ENCODE measurements at places on chromosomes 1 and 21.

DNA sequence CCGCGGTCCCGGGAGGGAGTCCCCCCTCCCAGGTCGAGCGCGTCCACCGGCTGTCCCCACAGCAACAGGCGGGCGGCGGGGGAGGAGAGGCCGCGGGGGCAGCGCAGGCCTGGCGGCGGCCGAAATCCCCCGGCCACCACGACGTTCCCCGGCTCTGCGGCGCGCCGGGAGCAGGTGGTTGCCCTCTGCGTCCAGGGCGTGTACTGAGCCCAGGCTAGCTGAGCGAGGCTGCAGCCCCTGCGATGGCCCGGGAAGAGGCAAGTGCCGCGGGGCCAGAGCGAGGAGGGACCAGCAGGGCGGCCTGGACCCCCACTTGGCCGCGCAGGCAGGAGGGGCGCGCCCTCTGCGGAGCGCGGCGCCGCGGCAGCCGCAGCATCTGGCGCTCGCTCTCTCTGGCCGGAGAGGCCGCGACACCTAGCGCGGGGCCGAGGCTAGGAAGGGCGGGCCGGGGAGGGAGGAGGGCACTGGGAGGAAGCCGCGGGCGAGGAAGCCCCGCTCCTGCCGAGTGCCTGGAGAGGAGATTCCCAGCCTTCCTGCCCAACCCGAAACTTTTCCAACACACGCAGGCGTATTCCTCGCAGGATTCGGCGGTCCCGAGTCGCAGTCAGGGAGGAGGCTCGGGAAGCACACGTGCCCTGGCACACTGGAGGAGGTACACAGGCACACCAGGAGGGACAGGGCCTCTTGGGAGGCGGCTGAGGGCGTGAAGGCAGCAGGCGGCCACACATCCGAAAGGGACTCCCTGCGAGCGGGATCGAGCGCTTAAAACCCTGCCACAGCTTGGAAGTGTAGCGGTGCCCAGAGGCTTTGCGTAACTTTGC, 4.9 kb upstream of the PROX1 start:
- DNase-seq, result no peak

GRCh38 chr21:15441060-15441493, 288.7 kb upstream of the USP25 start:
- DNase-seq, result no peak

- no peak for DNase-seq
Measured at GRCh38 chr1:116881879-116882520, 27.7 kb upstream of the PTGFRN start.

DNA sequence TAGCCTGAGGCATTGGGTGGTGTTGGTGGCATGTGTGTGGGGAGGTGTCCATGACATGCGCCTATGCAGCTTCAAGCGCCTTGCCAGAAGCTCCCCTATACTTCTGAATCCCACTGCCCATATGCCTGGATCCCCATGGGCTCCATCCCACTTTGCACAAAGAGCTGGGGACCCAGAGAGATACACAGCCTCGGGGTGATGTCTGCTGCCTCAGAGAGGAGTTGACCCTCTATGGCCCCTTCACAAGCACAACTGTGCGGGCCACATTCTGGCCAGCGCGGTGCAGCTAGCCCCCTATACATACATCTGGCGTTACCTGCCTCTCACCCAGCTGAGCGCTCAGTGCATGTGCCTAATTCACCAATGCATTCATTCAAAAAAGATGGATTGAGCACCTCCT, 9.6 kb upstream of the PTPRF start:
- DNase-seq, result no peak

DNA sequence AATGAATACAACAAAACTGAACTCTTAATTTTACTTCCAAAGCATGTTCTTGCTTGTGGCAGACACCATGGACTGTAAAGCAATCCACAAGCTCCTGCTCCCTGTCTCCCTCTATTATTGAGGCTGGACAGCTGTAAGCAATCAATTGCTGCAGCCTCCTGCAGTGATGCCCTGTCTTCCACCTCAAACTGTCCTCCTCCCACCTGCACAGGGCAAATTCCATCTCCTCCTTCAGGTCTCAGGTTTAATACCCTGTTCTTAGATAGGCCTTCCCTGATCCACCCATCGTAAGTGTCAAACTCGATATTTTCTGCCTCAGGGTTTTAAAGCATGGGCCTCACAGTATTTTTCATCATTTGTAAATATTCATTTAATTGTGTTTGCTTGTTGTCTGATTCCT, 81.8 kb downstream of the LYST start:
- no peak for DNase-seq

GRCh38 chr1:111565079-111565478, 54.5 kb upstream of the RAP1A start:
- DNase-seq, result no peak

GRCh38 chr1:112713466-112714312, 1.4 kb downstream of the PPM1J start:
- DNase-seq, result no peak

- DNase-seq, result no peak
Measured at GRCh38 chr1:3482378-3482849, 27.9 kb downstream of the ARHGEF16 start.

DNA sequence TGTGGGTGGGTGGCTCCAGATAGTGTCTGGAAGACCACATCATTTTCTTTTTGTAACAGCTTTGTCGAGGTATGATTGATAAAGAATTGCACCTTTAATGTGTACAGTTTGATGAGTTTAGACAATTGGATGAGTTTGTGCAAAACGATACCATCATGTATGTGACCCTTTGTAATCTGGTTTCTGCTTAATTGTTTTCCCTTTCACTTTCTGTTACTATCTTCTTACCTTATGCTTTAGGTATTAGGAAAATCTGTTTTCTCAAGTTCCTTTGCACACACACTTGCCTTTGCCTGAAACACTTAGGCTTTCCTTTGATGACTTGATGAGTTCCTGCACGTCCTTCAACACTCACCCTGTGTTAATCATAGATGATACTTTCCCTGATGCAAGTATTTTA, 6.8 kb downstream of the OR10Z1 start:
- no peak for DNase-seq

- no peak for DNase-seq
Measured at GRCh38 chr1:15191770-15192169, 38.2 kb downstream of the TMEM51 start.

DNA sequence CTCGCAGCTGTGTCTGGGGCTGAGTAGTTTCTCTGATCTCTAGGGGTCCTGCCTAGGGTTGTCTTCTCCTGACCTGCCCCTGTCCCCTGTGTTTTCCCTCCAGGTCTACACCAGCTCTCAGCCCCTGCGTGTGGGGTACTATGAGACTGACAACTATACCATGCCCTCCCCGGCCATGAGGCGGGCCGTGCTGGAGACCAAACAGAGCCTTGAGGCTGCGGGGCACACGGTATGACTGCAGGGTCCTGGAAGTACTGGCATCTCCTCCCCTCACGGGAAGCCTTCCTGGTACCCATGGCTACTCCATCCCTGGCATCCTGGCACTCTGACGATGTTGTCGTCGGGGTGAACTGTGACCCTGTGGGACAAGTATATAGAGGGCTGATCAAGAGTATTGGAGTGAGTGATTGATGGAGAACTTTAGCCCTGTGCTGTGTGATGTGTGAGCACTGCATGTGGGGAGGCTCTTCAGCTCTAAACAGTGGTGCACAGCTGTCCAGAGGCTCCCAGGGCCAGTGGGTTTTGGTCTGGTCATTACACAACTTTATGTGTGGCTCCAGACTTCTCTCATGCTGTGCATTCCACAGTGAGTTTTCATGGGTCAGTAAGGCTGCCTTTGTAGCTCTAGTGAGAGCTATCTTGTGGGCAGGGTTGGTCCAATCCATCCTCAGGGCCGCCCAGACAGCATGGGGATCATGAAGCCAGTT, 14.4 kb downstream of the FAAH start:
- no peak for DNase-seq

DNA sequence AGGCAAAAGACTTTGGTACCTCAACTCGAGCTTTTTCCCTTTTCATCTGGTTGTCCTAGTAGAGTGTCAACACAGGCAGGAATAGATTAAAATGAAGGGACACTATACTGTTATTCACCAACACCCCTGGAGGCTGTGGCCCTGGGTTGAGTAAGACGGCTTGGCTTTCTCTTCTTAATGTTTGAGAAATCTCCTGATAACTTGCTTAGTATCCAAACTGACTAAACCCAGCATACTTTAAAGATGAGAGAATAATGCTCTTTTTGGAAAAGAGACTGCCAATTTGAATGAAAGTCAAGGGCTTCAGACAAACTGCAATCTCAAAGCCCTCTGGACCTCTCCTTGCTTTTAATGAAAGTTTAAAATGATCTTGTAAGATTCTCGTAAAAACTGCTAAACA, 2.6 kb upstream of the SLC30A1 start:
- no peak for DNase-seq

GRCh38 chr1:116165572-116165971, 54.4 kb downstream of the MAB21L3 start:
- DNase-seq, result no peak

- no peak for DNase-seq
Measured at GRCh38 chr1:200784576-200784975, 45.9 kb downstream of the CAMSAP2 start.

GRCh38 chr1:41672173-41672572, 187.7 kb upstream of the EDN2 start:
- no peak for DNase-seq

DNA sequence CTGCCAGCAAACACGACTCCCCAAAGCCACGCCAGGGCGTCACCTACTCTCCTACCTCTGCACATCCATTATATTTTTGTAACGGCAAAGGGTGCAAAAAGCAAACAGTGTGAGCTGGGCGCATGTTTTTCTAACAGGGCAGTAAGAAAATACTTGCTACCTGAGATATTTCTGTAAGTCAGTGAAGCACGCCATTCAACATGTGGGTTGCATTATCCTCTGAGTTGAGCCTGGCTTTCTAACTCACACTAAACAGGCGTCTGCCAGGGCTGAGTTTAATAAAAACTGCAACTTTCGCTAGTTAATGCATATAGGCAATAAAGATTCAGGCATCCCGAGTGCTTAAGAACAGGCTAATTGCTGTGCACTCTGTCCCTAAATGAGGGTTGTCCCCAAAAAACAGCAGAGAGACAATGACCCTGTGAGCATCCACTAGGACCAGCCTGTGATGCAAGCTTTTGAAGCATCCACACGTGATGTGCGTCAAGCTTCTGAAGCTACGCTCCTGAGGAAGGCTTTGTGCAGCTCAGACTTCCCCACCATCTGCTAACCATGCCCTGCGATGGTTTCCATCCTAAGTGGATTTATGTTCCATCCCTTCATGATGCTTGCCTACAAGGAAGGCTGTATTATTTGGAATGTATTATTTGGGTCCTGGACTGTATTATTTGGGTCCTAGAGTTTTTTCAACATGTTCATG, 70.0 kb upstream of the SIM2 start:
- DNase-seq, result no peak

DNA sequence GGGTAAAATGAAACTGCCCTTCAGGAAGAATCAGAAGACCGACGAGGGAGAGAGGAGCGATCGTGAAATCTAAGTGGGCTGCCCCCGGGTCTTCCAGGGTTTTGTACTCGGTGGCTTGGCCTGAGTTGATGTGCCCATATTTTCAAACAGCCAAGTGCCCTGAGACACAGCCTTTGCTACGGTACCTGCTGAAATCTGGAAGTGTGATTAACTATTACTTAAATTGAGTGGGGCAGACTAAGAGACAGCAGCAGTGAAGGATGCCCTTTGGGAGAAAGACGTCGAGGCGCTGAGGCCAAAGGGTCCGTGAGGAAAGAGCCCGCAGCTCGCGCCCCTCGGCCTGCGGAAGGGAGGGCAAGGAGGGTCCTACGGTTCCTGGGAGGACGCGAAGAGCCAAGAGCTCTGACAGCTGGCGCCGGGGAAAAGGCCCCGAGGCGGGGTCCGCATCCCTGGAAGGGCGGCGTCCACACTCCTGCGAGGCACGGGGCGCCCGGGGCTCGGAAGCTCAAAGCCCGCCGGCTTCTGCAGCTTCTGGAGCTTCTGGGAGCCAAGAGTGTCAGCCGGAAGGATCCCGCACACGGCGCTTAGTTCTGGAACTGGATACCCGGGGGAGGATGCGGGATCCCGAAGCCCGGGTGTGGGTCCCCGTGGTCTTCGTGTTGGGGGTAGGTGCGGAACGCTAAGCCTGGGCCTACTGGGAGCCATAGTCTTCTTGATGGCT, 15.4 kb upstream of the RNU1-4 start:
- no peak for DNase-seq

DNA sequence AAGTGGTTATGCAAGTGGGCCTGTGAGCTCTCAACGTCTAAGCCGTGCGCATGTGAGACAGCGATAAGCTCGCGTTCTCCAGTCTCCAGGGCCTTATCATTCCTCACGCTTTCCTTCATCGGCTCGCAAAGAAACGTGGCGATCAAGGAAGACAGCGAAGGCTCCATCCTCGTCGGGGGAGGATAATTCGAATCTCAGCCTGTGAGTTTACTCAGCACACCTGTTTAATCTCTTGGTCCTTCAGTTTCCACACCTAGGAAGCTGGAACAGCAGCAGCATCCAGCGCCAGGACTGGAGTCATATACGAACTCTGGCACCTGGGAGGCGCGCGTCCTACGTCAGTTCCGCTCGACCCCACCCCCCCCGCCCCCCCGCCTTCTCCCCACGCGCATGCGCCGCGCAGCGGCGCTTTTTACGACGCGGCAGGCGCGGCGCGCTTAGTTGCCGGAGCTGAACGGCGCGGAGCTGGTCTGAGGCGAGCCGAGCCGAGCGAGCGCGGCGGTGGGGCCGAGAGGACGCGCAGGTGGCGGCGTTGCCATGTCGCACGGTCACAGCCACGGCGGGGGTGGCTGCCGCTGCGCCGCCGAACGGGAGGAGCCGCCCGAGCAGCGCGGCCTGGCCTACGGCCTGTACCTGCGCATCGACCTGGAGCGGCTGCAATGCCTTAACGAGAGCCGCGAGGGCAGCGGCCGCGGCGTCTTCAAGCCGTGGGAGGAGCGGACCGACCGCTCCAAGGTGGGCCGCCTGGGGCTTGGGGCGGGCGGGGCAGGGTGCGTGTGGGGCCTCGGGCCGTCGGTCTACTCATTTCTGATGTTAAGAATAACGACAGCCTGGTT, at the start of gene PITHD1:
Gene PITHD1, plus strand, starts transcription at position 440 of the 836 bp plus-strand sequence. Its CDS starts 98 bp downstream, at position 538.
- DNase-seq, result peak; percentile 66

GRCh38 chr1:88983791-88984559, 8.5 kb downstream of the KYAT3 start:
- no peak for DNase-seq

DNA sequence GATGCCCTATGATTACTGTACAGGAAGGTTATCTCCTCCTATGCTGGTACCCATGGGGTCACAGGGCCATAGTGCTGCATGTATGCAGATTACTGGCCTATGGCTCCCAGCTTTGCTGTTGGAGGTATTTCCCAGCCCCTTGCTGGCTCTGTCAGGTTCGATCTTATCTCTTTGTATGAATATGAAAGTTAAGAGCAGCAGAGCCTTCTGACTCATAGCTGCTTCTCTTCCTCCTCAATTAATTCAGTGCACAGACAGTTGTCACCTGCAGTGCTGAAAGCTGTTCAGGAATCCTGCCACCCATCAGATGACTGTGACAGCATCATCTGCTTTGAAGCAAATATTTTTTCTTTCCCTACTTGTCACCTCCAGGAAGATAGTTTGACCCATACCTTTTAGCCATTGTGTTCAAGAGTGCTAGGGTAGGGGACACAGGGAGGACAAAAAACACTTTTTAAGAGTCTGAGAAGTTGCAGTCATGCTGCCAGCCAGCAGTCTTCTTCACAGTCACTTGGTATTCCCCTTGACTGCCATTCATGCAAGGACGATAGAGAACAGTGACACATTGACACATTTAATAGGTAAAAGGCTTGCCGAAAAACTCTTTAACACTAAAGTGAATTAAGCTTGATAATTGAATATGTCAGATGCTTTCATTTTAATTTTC, 73.1 kb downstream of the KIF1B start:
- no peak for DNase-seq
